ENCODE measurements at places on chromosomes 16 and 17. TPM values are rescaled to one million over a fixed set of nuclear protein-coding genes. Genes with fewer than 3 reads are reported as not detected.

Gene NAE1
- total RNA-seq: 41.8 TPM

Gene SOX9
- total RNA-seq: 2.8 TPM

Gene PLD6
- 3.9 TPM for total RNA-seq

Gene FBXO39
- total RNA-seq: 0.18 TPM

Gene CX3CL1
- total RNA-seq: 2.5 TPM

Gene HASPIN
- total RNA-seq: 4.3 TPM

Gene CTRL
- 0.66 TPM for total RNA-seq

Gene PRKCB
- 1.4 TPM for total RNA-seq

Gene ARHGAP27
- 7.1 TPM for total RNA-seq

Gene ABCC3
- total RNA-seq: 0.27 TPM

Gene HEXIM1
- total RNA-seq: 8.6 TPM

Gene CYBA
- 67.0 TPM for total RNA-seq

Gene EVI2B
- total RNA-seq: 0.66 TPM
